ENCODE measurements at places on chromosomes 7 and 10.

DNA sequence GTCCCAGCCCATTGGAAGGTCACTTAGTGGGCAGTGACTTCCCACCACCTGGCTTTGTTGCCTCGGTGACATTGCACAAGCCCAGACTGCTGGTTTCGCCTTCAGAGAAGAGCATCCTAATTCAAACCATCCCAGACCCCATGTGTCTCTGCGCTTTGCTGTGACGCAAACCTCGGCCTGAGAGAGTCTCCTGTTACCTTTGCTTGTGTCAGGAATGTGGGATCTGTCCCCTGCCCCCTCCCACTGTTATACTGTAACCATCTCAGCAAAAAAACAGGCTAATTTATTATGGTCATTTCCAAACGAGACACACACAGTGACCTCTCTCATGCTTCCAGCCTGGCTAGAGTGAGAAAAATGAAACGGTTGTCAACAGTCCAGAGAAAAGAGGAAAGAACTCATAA, 25.0 kb upstream of the AQP1 start:
- DNase-seq, result no peak

GRCh38 chr10:101558671-101559595, 29.1 kb downstream of the POLL start:
- no peak for DNase-seq

- DNase-seq, result no peak
Measured at GRCh38 chr10:67722113-67722512, 26.1 kb upstream of the CTNNA3 start.

DNA sequence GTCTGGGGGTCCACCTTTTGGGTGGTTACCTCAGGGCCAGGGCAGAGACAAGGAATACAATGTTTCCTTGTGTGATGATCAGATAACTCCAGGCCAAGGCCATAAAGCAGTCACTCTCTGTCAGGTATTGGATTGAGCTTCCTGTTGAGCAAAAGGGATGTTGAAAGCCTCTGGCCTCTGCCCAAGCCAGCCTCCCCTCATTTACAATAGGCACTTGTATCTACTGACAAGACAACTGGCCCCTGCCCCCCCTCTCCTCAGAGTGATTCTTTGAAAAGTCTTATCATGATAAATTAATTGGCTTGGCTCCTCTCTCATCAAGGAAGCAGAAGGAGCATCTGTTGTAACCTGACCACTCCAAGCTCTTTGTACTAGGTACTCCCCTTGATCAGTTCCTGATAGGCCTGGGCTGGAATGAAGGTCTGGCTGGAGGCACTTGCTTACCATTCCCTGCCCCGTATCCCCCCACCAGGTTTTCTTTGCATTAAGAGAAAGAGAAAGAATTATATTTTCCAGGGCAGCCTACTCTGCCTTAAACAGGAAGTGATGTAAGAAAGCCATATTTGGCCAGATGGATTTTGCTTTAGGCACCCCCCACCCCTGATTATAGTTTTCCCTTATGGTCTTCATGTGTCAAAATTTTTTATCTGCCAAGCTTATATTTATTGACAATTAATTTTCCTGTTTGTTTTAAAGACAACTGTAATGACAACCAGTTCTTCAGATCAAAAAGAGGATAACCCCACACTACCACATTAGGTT, 42.1 kb upstream of the HPS1 start:
- no peak for DNase-seq

DNA sequence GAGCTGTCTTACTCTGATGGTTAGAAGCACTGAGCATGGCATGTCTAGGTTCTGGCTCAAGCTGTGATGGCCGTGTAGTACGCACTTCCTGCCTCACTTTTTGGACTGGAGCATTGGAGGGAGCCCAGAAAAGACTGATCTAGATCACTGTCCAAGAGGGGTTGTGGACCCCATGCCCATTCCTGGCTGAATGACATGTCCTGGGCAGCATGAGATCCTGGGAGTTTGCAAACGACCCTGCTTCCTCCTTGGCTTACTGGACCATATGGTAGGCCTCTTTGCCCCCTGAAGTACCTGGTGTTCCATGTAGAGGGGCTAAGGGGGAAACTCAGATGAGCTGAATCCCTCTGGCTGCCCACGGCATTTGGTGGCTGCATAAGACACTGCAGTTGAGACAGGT, 36.7 kb downstream of the ARHGAP22 start:
- DNase-seq, result no peak

- no peak for DNase-seq
Measured at GRCh38 chr7:33645104-33645503, 260.2 kb upstream of the BMPER start.

- no peak for DNase-seq
Measured at GRCh38 chr7:84949067-84949466, 237.8 kb downstream of the SEMA3D start.

DNA sequence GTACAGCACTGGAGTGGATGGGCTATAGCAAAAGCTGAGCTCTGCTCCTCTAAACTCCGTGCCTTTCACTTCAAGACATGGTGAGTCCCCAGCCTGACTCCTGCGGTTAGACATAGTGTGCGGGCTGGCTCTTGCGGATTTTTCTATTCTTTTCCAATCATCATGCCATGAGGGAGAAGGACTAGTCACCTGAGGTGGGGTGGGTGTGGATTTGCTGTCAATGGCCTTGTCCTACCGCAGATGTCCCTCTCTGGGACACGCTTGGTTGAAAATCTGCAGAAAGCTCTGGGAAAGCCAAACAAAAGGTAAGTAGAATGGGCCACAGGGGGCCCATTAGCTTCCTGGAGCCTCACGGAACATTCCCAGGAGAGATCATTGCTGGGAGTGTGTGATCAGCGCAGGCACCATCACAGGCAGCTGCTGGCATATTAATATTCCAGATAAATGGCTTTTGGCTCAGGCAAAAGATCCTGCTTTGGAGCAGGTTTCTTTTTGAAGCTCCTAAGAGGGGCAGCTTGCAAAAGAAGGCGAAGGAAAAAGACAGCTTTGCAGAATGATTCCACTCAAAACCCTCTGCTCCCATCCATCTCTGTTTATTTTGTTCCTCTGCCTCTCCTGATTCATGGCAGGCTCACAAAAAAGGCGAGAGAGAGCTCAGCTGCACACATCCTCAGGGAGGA, 509.0 kb upstream of the ZMIZ1 start:
- no peak for DNase-seq

GRCh38 chr10:78332012-78332411, 298.3 kb downstream of the RPS24 start:
- no peak for DNase-seq

- DNase-seq, result no peak
Measured at GRCh38 chr7:127780489-127780888, 128.5 kb downstream of the SND1 start.

GRCh38 chr10:63591600-63592379, 70.6 kb downstream of the REEP3 start:
- no peak for DNase-seq

DNA sequence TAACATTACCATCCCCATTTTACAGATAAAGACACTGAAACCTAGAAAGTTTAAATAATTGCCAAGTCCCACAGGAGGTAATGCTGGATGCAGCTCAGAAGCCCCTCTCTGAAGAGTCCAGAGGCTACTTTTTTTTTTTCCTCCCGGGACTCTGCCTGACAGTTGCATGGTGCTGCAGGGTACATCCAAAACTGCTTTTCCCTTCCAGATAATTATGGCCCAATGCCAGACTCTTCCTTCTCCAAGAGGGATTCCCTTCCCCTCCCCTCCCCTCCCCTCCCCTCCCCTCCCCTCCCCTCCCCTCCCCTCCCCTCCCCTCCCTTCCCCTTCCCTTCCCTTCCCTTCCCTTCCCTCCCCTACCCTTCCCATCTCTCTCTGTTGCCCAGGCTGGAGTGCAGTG, 122.9 kb downstream of the LSMEM1 start:
- no peak for DNase-seq

DNA sequence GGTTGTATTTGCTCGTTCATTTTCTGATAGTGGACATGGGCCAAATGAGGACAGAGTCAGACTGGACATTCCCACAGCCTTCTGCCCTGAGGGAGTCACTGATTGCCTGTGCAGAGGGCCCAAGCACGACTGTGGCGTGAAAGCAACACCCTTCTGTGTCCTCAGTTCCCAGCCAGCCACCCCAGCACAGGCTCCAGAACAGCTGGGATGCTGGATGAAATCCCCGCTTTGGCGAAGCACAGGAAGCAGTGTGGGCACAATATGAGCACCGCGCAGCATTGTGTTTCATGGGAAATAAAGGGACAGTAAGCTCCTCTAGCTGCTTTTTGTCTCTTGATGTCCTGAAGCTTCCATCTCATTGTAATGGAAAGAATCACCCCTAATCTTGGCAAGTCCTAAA, 20.5 kb downstream of the TRIL start:
- DNase-seq, result no peak

GRCh38 chr10:114184276-114184675, 5.1 kb downstream of the TDRD1 start:
- DNase-seq, result no peak

DNA sequence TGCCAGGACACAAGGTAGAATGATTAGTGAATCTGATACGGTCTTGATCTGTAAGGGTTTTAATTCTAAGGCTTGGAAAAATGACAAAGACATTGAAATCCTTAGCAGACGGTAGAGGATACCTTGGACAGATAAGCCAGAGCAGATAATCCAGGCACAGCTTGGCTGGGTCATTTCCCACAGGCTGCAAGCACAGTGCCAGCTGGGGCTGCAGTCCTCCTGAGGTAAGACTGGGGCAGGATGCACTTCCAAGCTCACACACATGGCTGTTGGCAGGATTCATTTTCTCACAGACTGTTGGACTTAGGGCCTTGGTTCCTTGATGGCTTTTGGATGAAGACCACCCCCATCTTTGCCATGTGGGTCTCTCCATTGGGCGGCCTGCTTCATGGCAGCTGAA, 63.2 kb upstream of the BMPER start:
- no peak for DNase-seq

DNA sequence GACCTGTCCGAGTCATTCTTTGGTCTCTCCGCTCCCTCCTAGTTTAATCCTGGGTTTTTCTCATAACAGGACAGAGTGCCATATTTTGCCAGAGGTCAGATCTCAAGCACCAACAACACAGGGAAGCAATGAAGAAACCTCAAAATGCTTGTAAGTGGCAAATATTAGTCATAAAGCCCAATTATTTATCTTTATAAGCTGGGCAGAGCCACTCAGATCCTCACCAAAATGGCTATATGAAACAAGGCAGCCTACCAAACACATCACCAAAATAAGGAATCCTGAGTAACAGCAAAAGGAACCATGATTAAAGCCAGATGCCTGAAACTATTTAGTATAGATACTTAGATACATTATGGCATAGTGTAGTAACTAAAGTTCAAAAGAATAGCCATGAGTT, 4.7 kb downstream of the ECD start:
- DNase-seq, result no peak

DNA sequence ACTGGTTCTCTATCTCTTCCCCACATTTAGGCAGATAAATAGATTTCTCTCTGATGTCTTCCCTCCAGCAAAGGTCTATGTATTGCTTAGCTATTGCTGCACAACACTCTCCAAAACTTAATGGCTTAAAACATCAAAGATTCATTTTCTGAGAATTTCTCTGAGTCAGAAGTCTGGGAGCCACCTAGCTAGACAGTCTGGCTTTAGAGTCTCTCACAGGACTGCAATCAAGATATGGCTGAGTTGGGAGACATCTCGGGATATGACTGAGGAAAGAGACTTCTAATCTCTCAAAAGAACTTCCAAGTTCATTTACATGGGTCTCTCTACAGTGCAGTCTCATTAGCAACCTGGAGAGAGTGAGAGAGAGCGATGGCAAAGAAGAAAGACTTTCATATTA, 553.6 kb upstream of the GHITM start:
- DNase-seq, result no peak

DNA sequence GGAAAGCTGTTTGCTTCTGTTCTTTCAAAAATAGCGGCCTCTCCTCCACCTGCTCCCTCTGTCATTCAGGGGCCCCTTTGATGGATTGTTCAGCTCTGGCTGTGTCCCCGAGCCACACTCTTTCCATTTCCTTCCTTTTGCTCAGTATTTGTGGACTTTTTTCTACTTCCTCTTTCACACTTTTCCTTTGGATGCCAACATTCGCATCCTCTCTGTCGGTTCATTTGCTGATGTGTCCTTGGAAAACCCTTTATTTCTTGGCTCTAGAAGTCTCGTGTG, 11.7 kb upstream of the PWWP2B start:
- no peak for DNase-seq

DNA sequence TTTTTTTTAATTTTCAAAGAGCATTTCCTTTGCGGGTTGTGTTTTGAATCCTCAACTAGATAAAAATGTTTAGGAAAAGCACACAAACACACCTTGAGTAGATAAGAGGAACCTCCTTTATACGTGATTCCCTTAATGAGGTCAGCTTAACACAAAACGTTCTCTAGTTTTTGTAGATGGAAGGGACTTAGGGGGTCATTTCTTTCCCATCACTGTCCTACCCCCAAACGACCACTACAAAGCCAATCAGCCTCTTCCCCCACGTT, 1.2 kb downstream of the SUV39H2 start:
- no peak for DNase-seq

- DNase-seq, result no peak
Measured at GRCh38 chr7:1520539-1521234, 9.8 kb upstream of the MAFK start.

GRCh38 chr7:6251653-6252052, 20.8 kb downstream of the CYTH3 start:
- no peak for DNase-seq

GRCh38 chr10:61464461-61465170, 11.4 kb upstream of the TMEM26 start:
- no peak for DNase-seq

GRCh38 chr7:50788382-50788781, 5.7 kb upstream of the GRB10 start:
- DNase-seq, result no peak

DNA sequence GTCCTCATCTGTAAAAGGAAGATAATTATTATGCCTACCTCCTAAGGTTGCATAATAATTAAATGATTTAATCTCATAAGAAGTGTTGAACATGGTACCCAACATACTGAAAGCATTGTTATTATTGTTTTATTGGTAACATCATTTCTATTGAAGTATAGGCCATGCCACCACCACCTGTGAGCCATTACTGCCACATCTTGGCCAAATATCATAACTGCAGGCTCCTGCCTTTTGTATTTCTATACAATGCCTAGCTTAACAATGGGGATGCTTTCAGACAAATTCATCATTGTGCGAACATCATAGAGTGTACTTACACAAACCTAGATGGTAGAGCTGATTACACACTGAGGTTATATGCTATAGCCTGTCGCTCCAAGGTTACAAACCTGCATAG, 61.1 kb upstream of the NPSR1 start:
- no peak for DNase-seq

DNA sequence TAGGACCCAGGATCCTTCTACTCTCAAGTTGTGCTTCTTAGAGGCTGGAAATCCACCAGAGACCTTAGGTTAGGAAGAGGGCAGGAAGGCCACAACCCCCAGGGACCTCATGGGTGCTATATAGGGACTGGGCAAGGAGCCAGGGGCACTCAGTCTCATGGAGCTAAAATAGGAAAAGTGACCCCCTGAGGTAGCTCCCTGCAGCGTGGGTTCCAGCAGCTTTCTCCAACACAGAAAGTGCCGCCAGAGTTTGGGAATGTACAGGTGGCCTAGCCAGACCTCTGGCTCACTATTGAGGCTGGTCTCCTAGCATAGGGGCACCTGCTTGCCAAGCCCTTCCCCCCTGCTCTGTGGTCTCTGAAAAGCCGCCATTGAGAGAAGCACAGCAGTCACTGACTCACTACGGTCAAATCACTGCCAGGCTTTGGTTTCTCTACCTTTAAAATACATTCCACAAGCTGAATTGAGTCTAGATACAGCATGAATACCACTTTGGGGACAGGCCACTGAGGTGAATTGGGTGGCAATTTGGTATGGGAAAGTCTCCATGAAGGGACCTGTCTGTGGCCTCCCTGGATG, 333.2 kb upstream of the PODXL start:
- DNase-seq, result no peak
